ENCODE measurements at places on chromosomes 6 and 20.

DNA sequence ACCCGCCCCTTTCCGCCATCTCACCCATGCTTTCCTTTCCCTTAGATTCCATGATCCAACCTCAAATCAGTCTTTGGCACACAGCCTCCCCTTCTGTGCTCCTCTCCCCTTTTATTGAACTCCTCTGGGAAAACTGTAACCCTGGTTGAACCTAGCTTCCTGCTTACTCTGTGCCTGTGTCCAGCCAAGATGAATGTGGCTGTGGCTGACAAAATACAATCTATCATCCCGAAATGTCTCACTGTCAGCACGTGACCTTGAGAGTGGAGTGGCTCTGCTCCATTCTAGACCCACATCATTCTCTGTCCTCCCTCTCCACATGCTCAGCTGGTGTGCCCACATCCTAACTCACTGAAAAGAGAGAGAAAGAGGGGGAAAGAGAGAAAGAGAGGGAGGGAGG is 11.0 kb downstream of the NCR2 start:
- no peaks in the 10 kb centered on the region for H3K36me3 ChIP-seq
- no peaks in the 10 kb centered on the region for H3K4me1 ChIP-seq
- no peak for DNase-seq
- no peak overlapping the region for H3K27ac ChIP-seq

DNA sequence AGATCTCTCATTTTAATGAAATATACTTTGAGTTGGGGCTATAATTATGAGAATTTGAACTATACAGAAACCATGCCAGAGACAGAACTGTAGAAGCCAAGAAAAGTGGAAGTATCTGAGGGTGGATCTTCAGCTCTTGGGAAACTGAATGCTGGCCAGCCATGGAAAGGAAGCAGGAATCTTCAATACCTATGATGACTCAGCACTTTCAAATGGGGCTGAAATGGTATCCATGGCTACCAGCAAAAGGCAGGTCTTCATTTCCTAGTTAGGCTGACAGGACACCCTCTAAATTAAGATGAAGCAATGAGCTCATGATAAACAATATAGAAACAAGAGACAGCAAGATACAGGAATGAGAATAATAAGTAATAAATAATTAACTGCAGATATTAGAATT is 171.3 kb downstream of the COL21A1 start:
- no peaks in the 10 kb centered on the region for H3K27me3 ChIP-seq
- no peak overlapping the region for H3K27ac ChIP-seq
- H3K4me3 ChIP-seq: no peak overlapping the region
- DNase-seq: peak; percentile 25
- H3K4me1 ChIP-seq: no peaks in the 10 kb centered on the region

GRCh38 chr6:12047304-12047703 is 35.2 kb downstream of the HIVEP1 start:
- no peaks in the 10 kb centered on the region for H3K27me3 ChIP-seq
- DNase-seq: no peak
- H3K4me1 ChIP-seq: no peaks in the 10 kb centered on the region
- no peaks in the 10 kb centered on the region for H3K36me3 ChIP-seq

DNA sequence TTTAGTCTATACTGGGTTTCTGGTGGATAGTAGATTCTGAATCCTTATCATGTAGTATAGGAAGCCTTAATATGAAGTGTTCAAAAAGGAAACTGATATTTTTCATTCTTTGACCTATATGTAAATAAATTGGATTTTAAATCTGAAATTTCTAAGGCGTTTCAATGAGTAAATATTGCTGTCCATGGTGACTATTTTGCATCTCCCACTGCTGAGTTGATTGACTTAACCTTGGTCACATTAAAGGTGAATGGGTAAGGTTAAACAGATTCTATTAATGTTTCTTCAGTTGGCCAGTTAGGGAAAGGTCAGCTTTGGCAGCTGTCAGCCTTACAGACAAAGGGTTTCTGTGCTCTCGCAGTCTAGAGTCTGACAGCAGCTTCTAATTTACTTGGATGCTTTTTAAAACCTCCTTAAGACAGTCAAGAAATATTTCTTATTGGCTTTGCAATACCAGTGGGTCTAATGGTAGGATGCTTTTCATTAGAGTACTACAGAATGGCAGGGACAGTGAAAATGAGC is 24.8 kb downstream of the PRIM2 start:
- no peak overlapping the region for H3K27ac ChIP-seq
- DNase-seq: no peak
- H3K4me1 ChIP-seq: no peaks in the 10 kb centered on the region
- H3K4me3 ChIP-seq: no peak overlapping the region
- H3K27me3 ChIP-seq: no peaks in the 10 kb centered on the region

GRCh38 chr20:62772103-62772611 is 24.1 kb upstream of the MRGBP start:
- no peak for DNase-seq
- no peak overlapping the region for H3K27ac ChIP-seq
- H3K27me3 ChIP-seq: no peaks in the 10 kb centered on the region
- H3K4me1 ChIP-seq: no peaks in the 10 kb centered on the region
- no peaks in the 10 kb centered on the region for H3K36me3 ChIP-seq

GRCh38 chr6:148524471-148524882 is 181.8 kb downstream of the SASH1 start:
- peaks cover 4% of the 10 kb centered on the region for H3K36me3 ChIP-seq
- no peak overlapping the region for H3K4me3 ChIP-seq
- peaks cover 10% of the 10 kb centered on the region for H3K4me1 ChIP-seq
- no peak overlapping the region for H3K27ac ChIP-seq
- no peaks in the 10 kb centered on the region for H3K27me3 ChIP-seq
- peak; percentile 70 for DNase-seq

DNA sequence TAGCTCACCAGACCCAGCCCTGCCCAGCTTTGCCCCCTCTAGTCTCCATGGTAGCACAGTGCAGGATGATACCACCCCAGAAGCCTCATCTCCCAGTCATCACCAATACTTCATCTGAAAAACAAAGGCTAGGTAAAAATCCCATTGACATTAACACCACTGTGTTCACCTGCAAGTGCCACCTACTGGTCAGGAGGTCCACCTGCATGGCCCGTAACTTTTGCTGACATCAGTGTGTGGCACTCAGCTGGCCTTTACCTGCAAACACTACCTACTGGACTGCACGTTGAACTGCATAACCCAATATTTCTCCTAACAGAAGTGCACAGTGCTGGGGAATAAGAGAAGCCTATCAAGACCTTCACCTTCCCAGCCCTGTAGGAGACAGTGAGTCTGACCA is 234.7 kb upstream of the ADGRB3 start:
- no peaks in the 10 kb centered on the region for H3K4me1 ChIP-seq
- no peaks in the 10 kb centered on the region for H3K27me3 ChIP-seq
- no peak for DNase-seq
- no peak overlapping the region for H3K27ac ChIP-seq

GRCh38 chr6:27065183-27065582 is 182.3 kb upstream of the PRSS16 start:
- DNase-seq: no peak
- H3K36me3 ChIP-seq: no peaks in the 10 kb centered on the region
- no peaks in the 10 kb centered on the region for H3K27me3 ChIP-seq

DNA sequence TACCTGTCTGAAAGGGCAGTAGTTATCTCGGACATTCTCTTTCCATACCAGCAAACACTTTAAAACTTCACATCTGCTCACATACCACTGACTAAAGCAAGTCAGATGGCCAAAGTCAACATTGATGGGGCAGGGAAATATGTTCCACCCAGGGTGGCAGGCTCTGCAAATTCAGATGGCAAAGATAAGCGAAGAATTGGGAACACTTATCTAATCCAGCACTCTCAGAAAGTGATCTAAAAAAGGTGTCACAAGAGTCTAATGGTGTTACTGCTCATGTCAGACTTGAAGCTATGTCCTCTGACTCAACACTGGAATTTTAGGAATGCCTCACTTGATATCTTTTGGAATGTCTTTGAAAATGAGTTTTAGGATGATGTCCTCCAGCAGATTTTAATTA is 1086.2 kb downstream of the KIF16B start:
- peak overlapping the region; percentile 26 for H3K27ac ChIP-seq
- H3K36me3 ChIP-seq: no peaks in the 10 kb centered on the region
- no peaks in the 10 kb centered on the region for H3K27me3 ChIP-seq
- DNase-seq: no peak
- H3K4me3 ChIP-seq: no peak overlapping the region

DNA sequence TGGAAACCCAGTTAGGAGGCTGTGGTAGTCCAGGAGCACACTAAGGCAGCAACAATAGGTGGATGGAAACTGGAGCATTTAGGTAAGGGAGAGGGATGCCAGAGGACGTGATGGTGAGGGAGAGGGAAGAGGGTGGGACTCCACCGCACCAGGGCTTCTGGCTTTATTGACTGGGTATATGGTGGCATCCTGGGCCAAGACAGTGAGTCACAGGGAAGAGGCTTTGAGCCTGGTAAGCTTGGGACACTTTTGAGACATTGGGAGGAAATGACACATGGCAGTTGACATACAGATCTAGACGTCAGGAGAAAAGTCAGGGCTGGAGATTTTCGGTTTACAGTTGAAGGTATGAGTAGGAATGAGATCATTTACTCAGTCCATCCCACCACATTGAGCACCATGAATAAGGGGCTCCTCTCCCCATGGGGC is 14.9 kb downstream of the NT5E start:
- no peak overlapping the region for H3K27ac ChIP-seq
- no peaks in the 10 kb centered on the region for H3K4me1 ChIP-seq
- H3K27me3 ChIP-seq: no peaks in the 10 kb centered on the region
- no peaks in the 10 kb centered on the region for H3K36me3 ChIP-seq
- H3K4me3 ChIP-seq: no peak overlapping the region
